ENCODE measurements at places on chromosomes 12 and 14. TPM values are rescaled to one million over a fixed set of nuclear protein-coding genes. Genes with fewer than 3 reads are reported as not detected.

Gene TBX3
- total RNA-seq = 5.1 TPM

Gene PPFIBP1
- total RNA-seq = 88.6 TPM

Gene OR6C2
- total RNA-seq = not detected

Gene CLMN
- 34.9 TPM for total RNA-seq

Gene TMEM63C
- total RNA-seq = 2.4 TPM

Gene TSPAN19
- not detected for total RNA-seq

Gene CIPC
- 20.3 TPM for total RNA-seq

All from Panc1 (cell line).